Lower lobe of right lung (tissue), 2 donors: ENCODE measurements at places on chromosomes 2 and 18.
A peak's percentile ranks its signal among the peaks of the same experiment; 100 is the strongest.

- DNase-seq: no peak
Observed at GRCh38 chr2:98608962-98609604, 694 bp downstream of the UNC50 start.

DNA sequence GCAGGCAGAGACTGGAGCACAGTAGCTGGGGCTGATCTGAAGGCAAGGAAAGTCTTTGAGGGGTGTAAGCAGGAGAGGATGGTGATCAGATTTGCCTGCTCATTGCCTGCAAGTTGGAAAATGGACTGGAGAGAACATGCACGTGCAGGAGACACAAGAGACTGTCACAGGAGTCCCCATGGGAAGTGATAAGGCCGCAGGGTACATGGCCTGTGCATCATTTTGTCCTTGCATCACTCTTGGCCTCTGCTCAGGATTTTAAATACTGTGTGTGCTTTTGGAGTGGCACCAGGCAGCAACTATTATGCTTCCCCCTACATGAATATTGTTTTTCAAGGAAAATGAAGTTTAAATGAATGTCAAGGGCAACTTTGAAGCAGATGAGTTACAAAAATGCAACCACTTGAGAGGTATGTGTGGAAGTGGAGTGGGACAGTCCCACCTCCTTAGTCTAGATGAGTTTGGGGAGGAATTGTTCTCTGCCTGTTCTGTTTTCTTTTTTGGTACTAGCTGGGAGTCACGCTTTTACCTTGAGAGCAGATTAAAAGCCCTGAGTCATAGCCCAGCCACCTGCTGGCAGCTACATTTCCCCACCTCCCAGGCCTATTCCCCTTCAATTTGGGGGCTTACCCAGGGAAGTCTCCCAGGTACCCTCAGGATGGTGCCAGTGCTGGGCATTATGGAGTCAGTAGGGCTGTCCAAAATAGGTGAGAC, 19.3 kb downstream of the MAPK4 start:
- no peak for DNase-seq

DNA sequence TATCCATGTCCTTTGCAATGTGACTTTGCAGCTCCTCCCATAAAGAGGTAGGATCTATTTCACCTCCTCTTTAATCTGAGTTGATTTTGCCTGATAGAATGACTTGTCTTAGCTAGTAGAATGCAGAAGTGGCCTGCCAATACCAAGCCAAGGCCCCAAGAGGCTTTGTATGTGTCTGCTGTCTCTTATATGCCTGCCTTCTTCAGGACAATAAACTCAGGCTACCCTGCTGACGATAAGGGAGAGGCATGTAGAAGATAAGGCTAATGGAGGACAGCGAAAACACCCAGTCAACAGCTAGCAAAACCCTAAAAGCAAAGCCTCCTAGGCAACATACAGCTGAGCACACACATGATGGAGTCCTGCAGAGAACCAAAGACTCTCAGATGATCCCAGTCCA, 1.8 kb upstream of the ZC3H8 start:
- DNase-seq: no peak

DNA sequence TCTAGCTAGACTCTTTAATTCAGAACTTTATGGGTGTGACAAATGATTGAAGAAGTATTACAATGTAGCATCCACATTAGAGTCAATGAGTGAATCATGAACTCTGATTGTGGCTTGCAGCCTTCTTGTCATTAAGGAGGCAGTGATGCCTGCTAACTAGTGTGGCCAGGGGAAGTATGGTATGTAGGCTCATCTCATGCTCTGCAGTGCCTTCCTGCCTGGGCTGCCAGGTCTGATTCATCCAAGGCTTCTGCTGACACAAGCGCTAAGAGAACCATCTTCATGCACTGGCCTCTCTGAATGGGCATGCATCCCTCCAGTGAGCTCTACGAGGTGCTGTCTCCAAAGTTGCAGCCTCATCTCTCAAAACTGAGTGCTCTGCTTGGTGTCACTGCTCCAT, 144.3 kb downstream of the MTCL1 start:
- DNase-seq: no peak

- no peak for DNase-seq
Observed at GRCh38 chr2:53210538-53210937, 557.1 kb upstream of the CHAC2 start.

GRCh38 chr18:48319801-48320638, 89.2 kb downstream of the ZBTB7C start:
- no peak for DNase-seq

DNA sequence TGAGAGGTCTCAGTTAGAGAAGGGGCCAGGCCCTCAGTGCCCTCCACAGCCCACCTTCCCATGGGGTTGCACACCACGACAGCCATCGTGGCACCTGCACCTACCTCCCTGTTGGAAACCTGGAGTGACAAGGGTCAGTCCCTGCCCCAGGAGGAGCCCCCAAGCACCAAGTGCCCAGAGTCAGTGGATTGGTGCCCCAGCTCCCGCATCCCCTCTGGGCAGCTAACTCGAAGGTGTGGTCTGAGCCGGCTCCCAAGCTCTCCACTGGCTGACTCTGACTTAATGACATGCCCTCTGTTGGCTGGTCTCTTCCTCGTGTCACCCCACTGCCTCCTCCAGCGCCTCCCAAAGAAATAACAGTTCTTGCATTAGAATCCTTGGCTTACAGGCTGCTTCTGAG, 116.4 kb downstream of the NDUFA10 start:
- no peak for DNase-seq

DNA sequence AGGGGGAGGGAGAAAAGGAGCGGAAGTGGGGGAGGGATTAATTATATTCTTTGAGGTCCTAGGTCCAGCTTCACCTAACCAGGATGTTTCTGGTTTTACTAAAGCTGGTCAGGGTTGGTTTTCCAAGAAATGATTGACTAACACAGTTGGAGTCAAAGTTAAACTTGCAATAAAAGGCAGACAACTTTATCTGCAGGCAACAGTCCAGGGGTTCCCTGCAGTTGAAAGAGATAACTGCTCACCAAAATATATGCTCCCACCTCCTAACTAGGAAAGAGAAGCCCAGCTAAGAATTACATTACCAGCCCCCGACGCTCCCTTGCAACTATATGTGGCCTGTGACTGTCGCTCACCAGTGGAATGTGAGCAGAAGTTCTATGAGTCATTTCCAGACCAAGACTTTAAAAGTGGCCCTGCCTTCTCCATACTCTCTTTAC, 140.0 kb upstream of the PKDCC start:
- no peak for DNase-seq

DNA sequence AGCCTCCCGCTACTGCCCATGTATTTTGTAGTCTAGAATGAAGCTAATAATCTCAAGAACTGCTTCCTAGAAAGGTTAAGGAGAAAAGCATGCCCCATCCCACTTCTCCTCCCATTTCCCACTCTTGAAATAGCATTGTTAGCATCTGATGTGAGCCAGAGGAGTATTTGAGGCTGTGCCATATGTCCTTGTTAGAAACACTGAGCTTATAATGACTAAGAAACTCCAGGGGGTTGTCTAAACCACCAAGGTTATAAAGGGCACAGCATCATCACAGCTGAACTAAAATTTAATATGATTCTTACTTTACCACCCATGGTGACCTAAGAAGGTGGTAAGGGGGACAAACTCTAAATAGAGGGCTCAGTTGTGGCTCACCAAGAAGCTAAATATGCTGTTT, 16.6 kb downstream of the TSPYL6 start:
- DNase-seq: no peak

DNA sequence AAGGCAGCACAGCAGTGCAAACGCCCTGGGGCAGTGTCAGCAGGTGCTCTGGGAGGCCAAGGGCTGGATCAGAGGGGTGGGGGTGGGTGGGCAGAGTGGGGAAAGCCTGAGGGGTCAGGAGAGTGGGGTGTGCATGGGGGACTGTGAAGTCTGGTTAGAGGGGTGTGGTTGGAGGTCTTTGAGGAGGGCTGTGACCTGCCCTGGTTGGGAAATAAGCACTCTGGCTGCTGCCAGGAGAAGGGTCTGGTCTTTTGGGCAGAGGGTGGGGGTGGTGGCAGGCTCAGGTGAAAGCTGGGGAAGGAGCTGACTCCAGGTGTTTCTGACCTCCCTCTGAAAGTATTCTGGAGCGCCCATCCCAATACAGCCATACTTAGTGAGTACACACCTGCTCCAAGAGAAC, 4.2 kb downstream of the ALPI start:
- peak; percentile 2 for DNase-seq

- DNase-seq: no peak
Observed at GRCh38 chr18:76970770-76971559, 148.6 kb downstream of the ZNF236 start.

DNA sequence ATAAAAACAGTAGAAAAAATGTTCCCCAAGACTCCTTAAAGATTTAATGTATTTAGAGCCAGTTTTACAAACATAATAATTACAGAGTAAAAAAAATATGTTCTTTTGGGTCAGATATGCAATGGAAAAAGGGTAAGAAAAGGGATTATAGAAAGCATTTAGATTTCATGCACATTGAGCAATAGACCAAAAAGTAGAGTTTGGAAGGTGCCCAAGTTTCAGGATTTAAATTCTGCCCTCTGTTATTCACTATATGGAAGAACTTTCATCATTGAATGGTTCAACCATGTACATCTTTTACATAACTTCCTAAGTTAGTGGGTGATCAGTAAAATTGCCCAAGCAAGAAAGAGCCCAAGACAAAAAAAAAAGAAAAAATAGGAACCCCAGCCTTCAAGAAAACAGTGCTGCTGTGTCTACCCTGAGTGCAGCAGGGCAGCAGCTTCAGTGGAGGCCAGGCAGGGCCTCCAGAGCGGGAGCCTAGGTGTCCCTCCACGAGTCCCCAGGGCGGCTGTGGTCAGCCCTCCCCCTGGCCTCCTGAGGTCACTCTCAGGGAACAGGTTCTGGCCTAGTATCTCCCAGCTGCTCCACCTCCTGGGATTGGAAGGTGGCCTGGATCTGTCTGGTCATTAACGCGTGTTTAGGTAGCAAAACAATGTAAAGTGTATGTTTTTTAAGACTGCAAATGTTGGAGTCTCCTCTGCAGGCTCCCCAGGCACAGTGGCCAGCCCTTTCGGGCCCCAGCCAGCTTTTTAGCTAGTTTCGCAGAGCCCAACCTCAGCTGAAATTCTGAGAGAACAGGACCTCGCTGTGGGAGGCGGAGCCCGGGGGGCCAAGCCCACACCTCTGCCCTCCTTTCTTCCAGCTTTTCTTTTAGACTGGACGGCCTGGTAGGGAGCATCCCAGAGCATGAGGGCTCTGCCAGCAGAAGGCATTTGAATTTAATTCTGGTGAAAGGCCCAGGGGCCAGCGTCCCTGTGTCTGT, 77.3 kb downstream of the TEX51 start:
- no peak for DNase-seq

- DNase-seq: no peak
Observed at GRCh38 chr18:48133671-48134251, 203.3 kb upstream of the SMAD2 start.

GRCh38 chr2:129744141-129744540, 235.3 kb upstream of the RAB6C start:
- DNase-seq: no peak

GRCh38 chr2:159933727-159934049, 128.7 kb downstream of the PLA2R1 start:
- no peak for DNase-seq

GRCh38 chr2:174918886-174919526, 86.2 kb downstream of the CHN1 start:
- no peak for DNase-seq

- no peak for DNase-seq
Observed at GRCh38 chr2:234175649-234176048, 125.1 kb downstream of the SPP2 start.
